ENCODE measurements at places on chromosomes 6 and 20. TPM values are rescaled to one million over a fixed set of nuclear protein-coding genes. Genes with fewer than 3 reads are reported as not detected.

DNA sequence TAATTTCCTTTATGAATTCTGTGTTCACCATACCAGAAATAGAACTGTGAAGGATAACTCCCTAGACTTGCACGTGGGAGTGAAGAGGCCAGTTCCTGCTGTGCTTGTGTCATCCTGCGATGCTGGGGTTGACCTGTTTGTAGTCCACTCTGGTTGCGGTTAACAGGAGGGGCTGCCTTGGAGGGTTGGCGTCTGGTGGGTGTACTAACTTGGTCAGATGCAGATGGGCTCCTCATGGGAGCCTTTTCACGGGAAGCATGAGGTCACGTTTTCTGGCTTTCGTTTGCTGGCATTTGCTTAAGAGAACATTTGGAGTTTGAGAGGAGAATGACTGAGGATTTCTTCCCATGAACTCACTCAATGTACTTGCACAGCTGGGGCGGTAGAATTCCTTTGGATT is 41.2 kb downstream of the IGF2R start:
- DNase-seq = no peak
- peaks cover 21% of the 10 kb centered on the region for H3K4me1 ChIP-seq
- H3K27me3 ChIP-seq = no peaks in the 10 kb centered on the region
- no peak overlapping the region for H3K27ac ChIP-seq

Gene BTN1A1
- total RNA-seq = not detected

DNA sequence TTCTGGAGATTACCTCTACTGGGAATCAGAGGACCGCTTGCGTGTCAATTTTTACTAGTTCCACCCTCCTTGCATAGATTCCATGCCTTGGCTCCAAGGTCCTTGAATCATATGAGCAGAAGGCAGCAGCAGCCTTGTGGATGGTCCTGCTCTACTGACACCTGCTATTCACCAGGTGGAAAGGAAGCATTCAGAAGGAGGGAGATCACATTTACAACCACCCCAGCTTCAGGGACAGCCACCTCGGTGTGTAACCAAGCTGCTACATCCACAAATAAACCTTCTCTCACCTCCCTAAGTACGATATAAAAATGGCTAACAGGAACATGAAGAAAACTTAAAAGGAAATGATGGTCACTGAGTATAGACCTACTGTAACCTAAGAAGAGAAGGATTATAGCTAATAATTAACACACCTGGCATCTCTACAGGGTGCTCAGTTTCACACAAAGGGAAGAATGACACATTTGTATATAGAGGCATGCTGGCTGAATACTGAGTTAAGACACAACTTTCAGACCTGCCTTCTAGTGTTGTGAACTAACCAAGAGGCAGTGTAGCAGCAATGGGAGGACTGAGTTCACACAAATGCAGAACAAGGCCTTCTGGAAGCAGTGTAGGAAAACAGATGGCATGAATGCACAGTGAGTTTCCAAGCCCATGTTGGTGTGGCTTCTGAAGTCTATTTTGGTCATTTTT is 46.3 kb upstream of the SRPK1 start:
- H3K4me1 ChIP-seq = no peaks in the 10 kb centered on the region
- no peak overlapping the region for H3K27ac ChIP-seq
- no peak for DNase-seq
- H3K4me3 ChIP-seq = no peak overlapping the region
- no peaks in the 10 kb centered on the region for H3K27me3 ChIP-seq

Gene SMIM29
- 23.9 TPM for total RNA-seq

GRCh38 chr20:58839991-58840747 is 10.5 kb downstream of the GNAS-AS1 start:
- no peak for DNase-seq
- H3K27me3 ChIP-seq = peaks cover 26% of the 10 kb centered on the region
- H3K4me3 ChIP-seq = peak overlapping the region; percentile 19
- H3K36me3 ChIP-seq = no peaks in the 10 kb centered on the region
- H3K27ac ChIP-seq = no peak overlapping the region

- DNase-seq = no peak
- no peak overlapping the region for H3K27ac ChIP-seq
- H3K27me3 ChIP-seq = no peaks in the 10 kb centered on the region
- H3K4me3 ChIP-seq = no peak overlapping the region
Measured at GRCh38 chr6:157438611-157439111, 57.7 kb downstream of the ZDHHC14 start.

- H3K27ac ChIP-seq = no peak overlapping the region
- no peak for DNase-seq
- no peak overlapping the region for H3K4me3 ChIP-seq
- no peaks in the 10 kb centered on the region for H3K4me1 ChIP-seq
- H3K36me3 ChIP-seq = no peaks in the 10 kb centered on the region
Measured at GRCh38 chr20:61631751-61632150, 379.7 kb downstream of the CDH4 start.

Gene RAMACL
- total RNA-seq = 0.52 TPM

GRCh38 chr6:33323623-33323948 is 6.0 kb upstream of the ZBTB22 start:
- H3K27ac ChIP-seq = peak overlapping the region; percentile 92
- peak overlapping the region; percentile 96 for H3K4me3 ChIP-seq
- peaks cover 32% of the 10 kb centered on the region for H3K36me3 ChIP-seq
- peaks cover 44% of the 10 kb centered on the region for H3K4me1 ChIP-seq

- peak; percentile 92 for DNase-seq
- peaks cover 31% of the 10 kb centered on the region for H3K36me3 ChIP-seq
- H3K27me3 ChIP-seq = no peaks in the 10 kb centered on the region
- peaks cover 45% of the 10 kb centered on the region for H3K4me1 ChIP-seq
Measured at GRCh38 chr6:33788694-33789549, at the start of gene LEMD2. TSS of gene LEMD2 (minus strand) at chr6:33789130. CDS start at chr6:33789116, 14 bp downstream.

- no peak for DNase-seq
- no peaks in the 10 kb centered on the region for H3K27me3 ChIP-seq
- no peaks in the 10 kb centered on the region for H3K4me1 ChIP-seq
- H3K27ac ChIP-seq = no peak overlapping the region
- H3K4me3 ChIP-seq = no peak overlapping the region
Measured at GRCh38 chr6:37311741-37312473, 41.9 kb upstream of the RNF8 start.

Gene TBXT
- not detected for total RNA-seq

- H3K36me3 ChIP-seq = peaks cover 36% of the 10 kb centered on the region
- H3K27ac ChIP-seq = peak overlapping the region; percentile 71
- DNase-seq = peak; percentile 95
Measured at GRCh38 chr6:30682143-30683117, 4.0 kb downstream of the PPP1R18 start.

DNA sequence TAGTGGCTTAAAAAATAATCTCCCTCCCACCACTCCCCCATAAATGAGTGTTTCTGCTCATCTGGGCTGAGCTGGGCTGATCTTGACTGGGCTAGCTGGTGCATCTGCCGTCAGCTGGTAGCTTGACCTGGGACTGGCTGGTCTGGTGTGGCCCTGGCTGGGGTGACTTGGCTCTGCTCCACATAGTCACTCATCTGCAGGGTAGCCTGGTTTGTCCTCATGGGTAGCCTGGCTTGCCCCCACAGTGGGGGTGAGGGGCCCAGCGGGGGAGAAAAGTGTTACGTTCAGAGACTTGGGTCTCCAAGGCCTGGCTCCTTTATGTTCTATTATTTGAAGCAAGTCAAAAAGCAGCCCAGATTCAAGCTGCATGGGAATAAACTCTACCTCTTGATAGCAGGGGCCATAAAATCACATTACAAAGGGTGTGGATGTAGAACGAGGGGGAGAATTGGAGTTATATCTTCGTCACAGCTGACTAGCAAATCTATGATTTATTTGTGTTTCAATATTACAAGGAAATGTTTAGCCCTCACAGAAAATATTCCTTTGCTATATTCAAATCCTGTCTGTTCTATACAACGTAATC is 32.9 kb downstream of the EDN3 start:
- no peak for DNase-seq
- H3K27ac ChIP-seq = no peak overlapping the region
- no peaks in the 10 kb centered on the region for H3K36me3 ChIP-seq
- peaks cover 4% of the 10 kb centered on the region for H3K27me3 ChIP-seq

DNA sequence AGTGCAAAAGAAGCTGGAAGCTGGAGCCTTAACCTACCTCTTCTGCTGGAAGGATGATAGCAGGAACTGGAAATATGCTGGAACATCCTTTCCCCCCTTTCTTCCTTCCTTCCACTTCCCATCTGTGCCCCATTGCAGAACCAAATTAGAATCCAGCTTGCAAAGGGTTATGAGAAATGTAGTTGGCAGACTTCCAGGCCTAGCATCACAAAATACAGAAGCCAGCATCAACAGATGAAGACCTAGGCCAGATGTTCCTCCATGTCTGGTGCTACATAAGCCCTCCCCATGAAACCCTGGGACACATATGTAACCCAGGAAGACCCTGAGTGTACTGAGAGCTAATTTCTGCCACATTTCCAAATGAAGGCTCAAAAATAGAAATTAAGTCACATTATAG is 40.0 kb upstream of the TFAP2B start:
- no peak overlapping the region for H3K4me3 ChIP-seq
- no peaks in the 10 kb centered on the region for H3K4me1 ChIP-seq
- no peaks in the 10 kb centered on the region for H3K36me3 ChIP-seq
- no peak for DNase-seq
- no peaks in the 10 kb centered on the region for H3K27me3 ChIP-seq

DNA sequence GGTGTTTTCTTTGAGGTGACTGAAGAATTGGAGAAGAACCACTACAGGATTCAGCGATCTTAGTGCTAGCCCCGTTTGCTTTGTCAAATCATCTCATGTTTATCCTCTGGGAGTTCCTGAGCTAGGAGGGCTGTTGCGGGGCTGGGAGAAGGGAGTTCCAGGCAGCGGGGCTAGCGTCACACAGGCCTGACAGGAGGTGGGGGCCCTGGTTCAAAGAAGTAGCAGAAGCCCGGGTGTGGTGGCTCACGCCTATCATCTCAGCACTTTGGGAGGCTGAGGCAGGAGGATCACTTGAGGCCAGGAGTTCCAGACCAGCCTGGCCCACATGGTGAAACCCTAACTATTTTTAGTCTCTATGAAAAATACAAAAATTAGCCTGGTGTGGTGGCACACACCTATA is 33.2 kb upstream of the SULF2 start:
- DNase-seq = no peak
- no peaks in the 10 kb centered on the region for H3K4me1 ChIP-seq
- H3K27me3 ChIP-seq = peaks cover 8% of the 10 kb centered on the region
- H3K27ac ChIP-seq = no peak overlapping the region
- no peak overlapping the region for H3K4me3 ChIP-seq

- H3K36me3 ChIP-seq = no peaks in the 10 kb centered on the region
- peak overlapping the region; percentile 85 for H3K27ac ChIP-seq
- H3K4me1 ChIP-seq = peaks cover 23% of the 10 kb centered on the region
- no peak for DNase-seq
- H3K4me3 ChIP-seq = peak overlapping the region; percentile 65
- H3K27me3 ChIP-seq = no peaks in the 10 kb centered on the region
Measured at GRCh38 chr6:28336284-28337120, 554 bp upstream of the ZSCAN31 start.

Gene KCNK17
- total RNA-seq = not detected

Gene TP53TG5
- total RNA-seq = not detected

DNA sequence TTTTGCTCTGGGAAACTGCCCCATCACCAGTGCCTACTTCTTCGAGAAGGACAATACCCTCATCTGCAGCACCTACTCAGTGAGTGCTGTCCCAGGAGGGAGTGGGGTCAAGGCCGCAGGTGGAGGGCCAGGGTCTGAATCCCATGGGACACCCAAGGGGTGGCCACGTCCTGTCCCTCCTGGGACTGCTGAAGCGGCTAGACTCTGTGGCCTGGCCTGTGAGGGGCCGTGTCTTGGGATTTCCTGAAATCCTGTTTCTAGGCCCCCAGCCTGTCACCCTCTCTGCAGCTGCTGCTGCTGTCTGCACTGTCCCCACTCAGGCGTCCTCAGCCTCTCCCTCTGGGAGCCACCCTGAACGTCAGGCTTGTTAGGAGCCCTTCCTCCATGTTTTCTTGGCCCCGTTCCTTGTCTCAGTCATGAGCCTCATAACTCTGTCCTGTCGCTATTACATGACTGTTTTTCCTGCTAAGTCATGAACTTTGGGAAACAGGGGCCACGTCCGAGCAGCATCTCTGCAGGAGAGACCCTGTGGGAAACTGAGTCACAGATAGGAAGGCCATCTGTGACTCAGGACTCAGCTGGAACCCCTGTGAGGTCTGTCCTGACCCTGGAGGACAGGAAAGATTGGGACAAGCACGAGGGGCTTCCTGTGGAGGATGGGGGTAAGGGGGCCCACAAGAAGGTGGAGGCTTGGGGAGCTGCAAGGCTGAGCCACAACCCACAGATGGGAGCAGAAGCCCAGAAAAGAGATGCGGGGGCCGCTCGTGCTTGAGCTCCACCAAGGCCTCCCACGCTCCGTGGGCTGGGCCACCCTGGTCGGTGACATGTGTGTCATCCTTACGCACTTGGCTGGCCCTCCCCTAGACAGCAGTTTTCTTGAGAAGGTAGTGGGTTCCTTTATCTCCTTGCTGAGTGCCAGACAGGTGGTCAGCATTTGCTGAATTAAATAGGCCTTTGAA is 49.9 kb downstream of the EFCAB8 start:
- peaks cover 24% of the 10 kb centered on the region for H3K4me1 ChIP-seq
- no peak overlapping the region for H3K4me3 ChIP-seq
- no peaks in the 10 kb centered on the region for H3K27me3 ChIP-seq
- H3K36me3 ChIP-seq = no peaks in the 10 kb centered on the region
- H3K27ac ChIP-seq = no peak overlapping the region
